ENCODE measurements at places on chromosomes 3 and 15.

DNA sequence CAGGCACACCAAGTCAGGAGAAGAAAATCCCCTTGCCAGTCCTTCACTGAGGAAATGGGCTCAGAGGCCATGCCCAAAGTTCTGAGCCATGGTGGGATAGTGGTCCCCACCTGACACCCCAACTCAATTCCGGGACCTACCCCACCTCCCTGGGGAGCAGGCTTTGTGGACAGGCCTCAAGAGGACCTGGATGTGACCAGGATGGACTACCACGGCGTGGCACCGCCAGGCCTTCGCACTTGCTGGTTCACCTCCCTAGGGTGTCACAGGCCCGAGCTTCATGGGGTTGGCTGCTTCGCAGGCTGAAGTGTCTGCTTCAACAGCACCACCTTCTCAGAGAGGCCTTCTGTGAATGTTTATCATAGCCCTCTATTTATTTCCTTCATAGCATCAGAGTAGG, 31.7 kb downstream of the POC1A start:
- no peak for DNase-seq

DNA sequence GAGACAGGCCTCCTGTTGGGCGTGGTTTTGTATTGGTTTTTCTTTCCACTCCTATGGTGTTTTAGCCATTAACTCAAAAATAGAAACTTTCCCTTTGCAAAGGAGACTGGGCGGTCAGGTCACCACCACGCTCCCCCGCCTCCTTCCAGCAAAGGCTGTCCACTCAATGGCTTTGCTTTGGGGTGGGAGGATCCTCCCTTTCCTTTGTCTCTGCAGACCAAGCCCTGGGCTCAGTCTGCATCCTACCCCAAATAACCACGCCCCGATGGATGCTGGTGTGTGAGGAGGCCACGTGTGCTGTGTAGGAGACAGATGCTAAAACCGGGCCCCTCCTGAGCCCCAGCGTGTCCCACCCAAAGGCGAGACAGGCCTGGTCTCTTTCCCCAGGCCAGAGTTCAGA, 68.5 kb downstream of the GRIP2 start:
- DNase-seq = no peak

- peak; percentile 56 for DNase-seq
Measured at GRCh38 chr3:138068579-138069174, 46.7 kb downstream of the DZIP1L start.

- no peak for DNase-seq
Measured at GRCh38 chr3:155252535-155252934, 40.9 kb downstream of the STRIT1 start.

DNA sequence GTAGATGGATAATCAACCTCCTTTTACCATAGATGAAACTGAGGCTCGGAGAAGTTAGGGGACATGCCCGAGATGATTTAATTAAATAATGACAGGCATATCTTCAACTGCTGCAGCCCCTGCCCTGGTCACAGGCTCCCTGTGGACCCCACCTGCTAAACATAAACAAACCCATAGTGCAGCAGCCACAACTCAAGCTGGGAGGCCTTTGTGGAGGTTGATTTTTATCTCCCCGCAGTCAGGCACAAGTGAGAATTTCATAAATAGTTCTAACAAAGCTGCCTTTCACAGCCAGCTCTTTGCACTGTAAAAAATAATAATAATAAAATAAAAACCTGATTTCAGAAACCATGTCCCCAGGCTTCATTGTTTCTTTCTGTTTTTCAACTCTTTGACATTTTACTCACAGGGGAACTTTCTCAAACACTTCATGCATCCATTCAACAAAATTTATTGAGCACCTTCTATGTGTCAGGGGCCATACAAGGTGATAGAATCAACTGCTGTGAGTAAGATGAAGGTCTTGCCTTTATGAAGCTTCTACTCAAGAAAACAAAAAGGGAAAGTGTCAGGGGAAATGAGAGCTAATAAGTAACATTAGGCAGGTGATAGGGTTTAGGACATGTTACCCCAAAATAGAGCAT, 393.6 kb upstream of the PROK2 start:
- DNase-seq = no peak

DNA sequence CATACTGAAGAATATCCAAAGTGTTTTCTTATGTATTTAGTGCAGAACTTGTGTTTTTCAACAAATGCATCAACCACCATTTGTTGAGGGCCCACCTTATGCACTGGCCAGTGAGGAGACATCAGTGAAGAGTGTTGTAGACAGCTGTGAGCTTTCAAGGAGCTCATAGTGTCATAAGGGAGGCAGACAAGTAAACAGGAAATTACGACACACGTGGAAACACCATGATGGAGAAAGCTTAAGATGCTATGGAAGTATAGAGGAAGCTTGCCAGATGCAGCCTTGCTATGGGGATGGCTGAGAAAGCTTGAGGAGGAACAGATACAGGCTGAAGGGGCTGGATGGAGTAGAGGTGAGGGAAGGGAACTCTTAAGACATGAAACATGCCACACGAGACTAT, 50.8 kb upstream of the PSMD6 start:
- DNase-seq = no peak

GRCh38 chr3:117286488-117286887, 576.9 kb downstream of the TUSC7 start:
- no peak for DNase-seq

GRCh38 chr3:20861454-20861853, 675.4 kb upstream of the SGO1 start:
- no peak for DNase-seq

DNA sequence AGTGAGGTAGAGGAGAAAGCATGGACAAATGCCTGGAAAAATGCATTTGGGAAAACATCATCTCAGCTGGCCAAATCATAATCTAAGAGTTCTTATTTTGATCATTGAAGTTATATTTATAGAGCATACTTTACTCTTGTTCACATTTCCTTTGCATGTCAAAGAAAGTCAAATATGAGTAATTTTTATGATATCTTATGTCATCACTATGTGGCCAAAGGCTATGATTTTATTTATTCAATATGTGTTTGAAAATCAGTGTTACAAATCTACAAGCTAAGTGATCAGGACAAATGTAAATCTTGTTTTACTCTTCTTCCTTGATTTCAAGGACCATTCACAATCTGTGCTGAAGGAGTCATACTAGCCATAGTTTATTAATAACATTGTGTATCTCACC, 237.2 kb upstream of the DPH6 start:
- no peak for DNase-seq

- DNase-seq = no peak
Measured at GRCh38 chr3:57110798-57111197, 50.3 kb downstream of the SPATA12 start.

DNA sequence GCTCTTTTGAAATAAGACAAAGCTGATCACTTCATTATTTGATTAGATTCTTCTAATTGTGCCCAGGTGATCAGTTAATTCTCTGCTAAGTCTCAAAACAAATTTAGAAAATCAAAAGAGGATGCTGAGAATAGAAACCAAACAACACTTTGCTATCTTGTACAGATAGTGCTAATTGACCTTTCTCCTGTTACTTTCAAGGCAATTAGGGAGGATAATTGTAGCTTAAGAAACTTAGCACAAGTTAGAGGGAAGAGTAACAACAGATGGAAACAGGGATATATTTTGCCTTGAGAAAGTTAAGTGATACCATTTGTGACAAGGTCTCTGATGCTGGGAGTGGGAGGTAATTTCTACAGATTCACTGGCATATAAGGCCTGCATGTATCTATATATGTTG, 344.8 kb upstream of the GRM7 start:
- DNase-seq = no peak

GRCh38 chr3:97705764-97706163, 58.8 kb upstream of the ARL6 start:
- DNase-seq = no peak

DNA sequence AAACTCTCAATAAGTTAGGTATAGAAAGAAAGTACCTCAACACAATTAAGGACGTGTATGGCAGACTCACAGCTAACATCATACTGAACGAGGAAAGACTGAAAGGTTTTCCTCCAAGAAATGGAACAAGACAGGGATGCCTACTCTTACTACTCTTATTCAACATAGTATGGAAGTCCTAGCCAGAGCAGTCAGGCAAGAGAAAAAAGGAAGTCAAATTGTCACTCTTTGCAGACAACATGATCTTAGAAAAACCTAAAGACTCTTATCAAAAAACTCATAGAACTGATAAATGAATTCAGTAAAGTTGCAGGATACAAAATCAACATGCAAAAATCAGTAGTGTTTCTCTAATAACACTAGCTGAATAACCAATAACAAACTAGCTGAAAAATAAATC, 96.0 kb downstream of the C3orf70 start:
- DNase-seq = no peak
